ENCODE measurements at places on chromosomes 16 and 17.

DNA sequence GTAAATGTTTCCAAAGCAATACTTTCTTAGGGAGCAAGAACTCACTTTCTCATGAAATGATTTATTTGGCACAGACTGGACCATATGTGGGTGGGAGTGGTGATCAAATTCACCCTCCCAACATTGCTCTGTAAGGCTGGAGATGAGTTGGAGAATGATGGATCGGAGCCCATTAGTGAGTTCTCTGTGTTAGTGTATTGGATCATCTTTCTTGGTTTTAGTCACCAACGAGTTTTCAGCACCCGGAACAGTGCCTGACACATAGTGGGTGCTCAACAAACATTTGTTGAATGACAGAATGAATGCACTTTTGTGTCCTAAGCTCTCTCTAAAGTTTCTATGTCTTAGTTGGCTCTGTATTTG is 104.5 kb upstream of the FAM20A start:
- no peak for DNase-seq

DNA sequence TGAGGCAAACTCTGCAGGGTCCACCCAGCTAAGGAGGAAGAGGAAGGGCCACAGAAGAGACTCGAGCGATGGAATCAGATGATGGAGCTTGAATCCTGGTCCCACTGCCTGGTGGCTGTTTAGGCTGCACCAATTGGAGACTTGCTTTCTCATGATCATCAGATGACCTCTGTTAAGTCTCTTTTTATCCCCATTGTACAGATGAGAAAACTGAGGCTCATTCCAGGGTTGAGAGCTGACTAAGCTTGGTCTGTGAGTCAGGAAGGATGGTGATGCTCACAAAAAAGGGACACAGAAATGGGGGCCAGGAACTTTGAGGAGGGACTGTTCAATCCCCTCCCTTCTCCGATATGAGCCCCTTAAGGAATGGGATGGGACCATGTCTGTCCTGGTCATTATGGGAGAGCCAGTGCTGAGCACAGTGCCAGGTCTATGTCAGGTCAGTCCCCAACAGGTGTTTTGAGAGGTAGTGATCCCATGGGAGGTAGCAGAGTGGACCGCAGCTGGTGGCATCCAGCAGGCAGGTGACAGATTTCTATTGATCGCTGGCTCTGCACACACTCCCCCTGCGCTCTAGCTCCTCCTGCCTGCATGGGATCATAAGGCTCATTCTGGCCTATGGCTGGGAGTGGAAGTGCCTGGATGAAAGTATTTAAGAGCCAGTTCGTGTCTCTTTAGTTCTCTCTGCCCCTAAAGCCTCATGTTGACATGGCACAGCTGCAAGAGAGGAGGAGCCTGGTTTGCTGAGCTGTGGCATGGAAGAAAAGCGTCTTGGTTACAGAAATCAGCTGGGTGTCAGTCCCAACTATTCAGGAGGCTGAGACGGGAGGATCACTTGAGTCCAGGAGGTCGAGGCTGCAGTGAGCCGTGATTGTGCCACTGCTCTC is 27.2 kb downstream of the SNX20 start:
- DNase-seq = no peak

DNA sequence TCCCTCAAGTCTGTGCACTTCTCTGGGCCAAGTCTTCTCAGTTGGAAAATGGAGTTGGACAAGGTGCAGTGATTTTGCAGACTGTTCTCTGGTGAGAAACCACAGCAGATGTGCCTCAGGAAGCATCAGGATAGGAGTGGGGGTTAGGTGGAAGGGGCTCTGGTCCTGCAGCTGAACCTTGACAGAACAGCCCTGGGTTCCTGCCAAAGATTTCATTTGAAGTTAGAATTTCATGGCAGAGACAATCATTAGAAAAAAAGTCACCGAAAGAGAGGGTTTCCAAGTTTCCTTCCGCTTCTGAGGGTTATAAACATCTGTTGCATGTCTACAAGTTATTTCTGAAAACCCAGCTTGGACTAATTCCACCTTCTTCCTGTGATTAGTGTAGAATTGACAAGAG is 80.4 kb upstream of the IRX3 start:
- DNase-seq = no peak

- DNase-seq = no peak
Observed at GRCh38 chr16:4945560-4946502, 8.9 kb upstream of the PPL start.

- DNase-seq = no peak
Observed at GRCh38 chr16:56710181-56710737, 19.7 kb upstream of the NUP93 start.

DNA sequence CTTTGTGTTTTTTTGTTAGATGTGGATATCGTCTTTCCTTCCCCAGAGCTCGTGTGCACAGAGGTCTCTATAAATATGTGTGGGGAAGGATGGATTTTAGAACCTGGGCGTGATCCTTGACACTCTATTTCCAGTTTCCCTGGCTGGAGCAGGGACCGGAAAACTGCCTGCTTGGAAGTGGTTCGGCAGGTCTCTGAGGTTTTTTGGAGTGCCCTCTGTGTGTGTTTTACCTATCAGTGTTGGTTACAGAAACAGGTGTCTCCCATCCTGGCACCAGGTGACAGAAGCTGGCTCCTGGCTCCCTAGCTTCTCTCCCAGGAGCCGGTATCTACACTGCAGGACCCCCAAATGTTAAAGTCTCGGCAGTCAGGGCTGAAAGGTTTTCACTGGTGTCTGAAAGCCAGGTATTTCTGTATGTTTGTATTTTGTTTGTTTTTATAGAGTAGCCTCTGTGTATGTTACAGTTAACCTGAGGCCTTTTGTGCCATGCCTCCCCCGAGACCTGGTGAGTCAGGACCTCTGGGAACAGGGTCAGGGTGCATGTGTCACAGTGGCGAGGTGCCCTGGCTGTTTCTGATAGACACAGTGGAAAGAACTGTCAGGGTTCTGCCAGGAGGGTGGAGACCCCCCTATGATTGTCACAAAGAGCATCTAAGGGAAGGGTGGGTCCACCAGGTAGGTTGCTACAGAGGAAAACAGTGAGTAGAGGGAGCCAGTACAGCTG is 31.3 kb downstream of the ZC3H18 start:
- DNase-seq = no peak

DNA sequence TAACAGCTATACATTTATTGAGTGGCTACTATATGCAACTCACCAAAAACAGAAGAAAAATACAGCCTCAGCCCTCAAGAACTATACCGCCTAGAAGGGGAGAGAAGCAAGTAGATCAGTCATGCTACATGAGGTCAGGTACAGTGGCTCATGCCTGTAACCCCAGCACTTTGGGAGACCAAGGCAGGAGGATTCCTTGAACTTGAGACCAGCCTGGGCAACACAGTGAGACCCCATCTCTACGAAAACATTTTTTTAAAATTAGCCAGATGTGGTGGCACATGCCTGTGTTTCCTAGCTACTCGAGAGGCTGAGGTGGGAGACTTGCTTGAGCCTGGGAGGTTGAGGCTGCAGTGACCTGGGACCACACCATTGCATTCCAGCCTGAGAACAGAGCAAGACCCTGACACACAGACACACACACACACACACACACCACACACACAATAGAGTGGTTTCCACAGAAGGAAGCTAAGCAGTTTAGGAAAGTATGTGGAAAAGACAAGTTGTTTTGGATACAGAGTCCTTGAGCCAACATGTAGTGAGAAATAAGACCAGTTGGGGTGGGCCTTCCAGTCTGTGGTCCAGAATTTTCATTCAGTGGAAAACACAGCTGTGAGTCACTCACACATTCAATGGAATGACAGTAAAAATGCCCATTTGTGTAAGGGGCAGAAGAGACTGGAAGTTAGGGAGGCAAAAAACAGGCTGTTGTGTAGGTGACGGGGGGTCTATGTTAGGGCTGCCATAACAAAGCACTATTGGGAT is 10.7 kb upstream of the SNTB2 start:
- DNase-seq = no peak

DNA sequence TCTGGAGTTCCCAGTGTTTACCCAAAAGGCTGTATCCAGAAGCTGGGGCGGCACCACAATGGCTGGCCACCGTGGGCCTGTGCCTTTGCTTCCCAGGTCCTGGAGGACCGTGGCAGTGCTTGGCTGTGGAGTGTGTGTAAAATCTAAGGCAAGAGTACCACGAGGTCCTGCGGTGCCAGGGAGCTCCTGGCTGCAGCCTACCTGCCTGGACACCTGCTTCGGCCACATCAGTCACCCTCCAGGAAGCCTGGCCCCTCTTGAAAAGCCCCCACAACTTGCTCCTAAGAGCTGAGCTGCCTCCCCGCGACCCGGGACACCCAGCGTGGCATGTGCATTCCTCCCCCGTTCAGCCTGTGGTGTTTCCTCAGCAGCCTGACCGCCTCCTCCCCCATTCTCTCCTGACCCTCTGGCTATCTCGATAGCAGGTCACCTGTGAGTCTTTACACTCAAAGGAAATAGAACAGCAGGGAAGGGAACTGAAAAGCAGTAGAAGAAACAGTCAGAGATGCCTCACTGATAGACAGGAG is 7.9 kb downstream of the TIMM22 start:
- DNase-seq = no peak

- DNase-seq = no peak
Observed at GRCh38 chr16:83923581-83924365, 24.9 kb downstream of the MLYCD start.

DNA sequence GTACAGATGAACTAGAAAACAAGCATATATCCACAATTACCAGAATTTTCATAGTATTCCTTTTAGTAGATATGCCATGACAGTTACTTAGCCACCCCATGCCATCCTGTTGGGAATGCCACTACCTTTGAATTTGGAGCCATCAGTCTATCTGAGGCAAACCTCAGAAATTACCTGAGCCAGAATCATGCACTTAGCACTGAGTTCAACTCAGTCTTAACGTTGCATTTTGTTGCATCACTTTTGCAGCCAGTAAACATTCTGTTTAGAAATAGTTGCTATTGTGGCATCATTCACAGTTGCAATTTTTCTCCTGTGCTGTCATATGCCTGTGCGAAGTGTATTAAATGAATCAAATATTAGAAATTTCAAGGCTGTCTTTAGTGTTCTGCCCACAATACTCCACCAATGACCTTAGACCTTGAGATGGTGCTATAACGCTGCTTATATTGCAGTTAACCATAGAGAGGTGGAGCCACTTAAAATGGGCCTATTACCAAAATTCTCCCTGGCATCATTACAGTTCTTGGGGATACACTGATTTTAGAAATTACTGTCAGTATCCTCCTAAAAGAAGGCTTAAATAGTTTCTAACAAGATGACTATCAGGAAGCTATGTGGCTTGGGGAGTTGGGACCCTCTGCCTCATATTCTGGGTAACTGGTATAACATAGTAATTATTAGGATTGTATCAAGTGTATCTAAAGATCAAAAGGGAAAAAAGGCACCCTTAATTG is 11.1 kb downstream of the PTRH2 start:
- no peak for DNase-seq

DNA sequence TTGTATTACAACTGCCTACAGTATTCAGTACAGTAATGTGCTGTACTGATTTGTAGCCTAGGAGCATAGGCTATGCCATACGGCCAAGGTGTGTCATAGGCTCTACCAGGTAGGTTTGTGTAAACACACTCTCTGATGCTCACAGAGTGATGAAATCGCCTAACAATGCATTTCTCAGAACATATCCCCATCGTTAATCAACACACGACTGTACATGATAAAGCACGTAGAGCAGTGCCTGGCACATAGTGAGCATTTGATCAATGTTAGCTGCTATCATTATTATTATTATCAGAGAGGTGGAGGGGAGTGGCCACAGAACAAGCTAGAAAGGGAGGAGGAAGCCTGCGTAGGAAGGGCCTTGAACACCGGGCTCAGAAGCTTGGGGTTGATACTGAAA is 81.1 kb upstream of the LHX1 start:
- DNase-seq = no peak

DNA sequence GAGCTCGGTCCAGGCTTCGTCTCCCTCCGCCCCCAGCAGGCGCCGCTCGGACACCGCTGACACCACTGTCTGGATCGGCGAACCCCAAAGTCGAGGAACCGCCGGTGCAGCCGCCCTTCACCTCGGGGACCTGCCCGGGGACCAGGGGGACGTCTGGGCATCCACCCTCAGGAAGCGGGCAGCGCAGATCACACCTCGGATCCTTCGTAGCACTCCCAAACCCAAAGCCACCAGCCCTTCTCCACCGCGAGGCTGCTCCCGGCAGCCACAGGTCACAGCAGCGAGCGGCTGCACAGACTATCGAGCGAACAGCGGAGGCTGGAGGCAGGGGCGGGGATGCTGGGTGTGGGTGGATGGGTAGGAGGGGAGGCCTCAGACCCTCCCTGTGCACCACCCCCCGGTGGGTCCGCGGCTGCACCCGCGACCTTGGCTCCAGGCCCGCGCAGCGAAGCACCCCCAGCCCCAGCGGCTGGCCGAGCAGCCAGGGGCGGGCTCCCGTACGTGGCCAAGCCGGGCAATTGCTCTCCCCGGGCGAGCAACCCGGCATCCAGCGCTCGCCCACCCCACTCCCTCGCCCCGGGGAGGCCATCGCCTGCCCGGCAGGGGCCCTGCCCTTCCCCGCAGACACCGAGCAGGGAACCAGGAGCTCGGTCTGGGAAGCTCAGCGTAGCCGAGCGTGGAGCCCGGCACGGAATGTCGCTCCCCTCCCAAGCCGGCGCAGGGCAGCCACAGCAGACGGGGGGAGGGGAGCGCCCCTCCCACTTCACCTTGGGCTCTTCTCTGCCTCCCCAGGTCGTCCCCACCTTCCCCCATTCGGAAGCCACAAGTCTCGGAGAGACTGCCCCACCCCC is 1.0 kb downstream of the SDK2 start:
- DNase-seq = no peak

- DNase-seq = no peak
Observed at GRCh38 chr17:65523411-65523810, 38.0 kb downstream of the AXIN2 start.

DNA sequence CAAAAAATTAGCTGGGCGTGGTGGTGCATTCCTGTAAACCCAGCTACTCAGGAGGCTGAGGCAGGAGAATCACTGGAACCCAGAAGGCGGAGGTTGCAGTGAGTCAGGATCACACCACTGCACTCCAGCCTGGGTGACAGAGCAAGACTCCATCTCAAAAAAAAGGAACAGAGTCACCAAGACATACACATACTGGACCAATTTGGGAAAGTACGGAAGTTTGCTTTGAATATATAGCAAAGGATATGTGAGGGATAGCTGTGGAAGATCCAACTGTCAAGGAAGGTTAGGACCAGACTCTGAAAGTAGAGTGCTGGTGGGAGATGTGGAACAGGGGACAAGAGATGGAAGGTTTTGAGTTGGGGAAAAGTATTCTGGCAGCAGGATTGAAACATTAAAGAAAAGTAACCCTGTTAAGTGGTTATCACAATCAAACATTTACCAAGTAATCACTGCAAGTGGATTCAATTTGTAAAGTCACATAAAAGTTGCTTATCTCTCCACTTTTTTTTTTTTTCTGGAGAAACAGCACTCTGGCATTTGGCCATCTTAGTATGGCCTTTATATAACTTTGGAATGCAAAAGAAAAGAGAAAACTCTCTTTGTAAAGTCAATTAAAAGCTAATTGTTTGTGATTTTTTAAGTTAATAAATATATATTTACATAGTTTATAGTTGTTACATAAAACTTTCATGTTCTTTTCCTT is 259.4 kb upstream of the TBX2 start:
- no peak for DNase-seq

Measured in T follicular helper cell (primary cell).